Thoracic aorta (tissue), 2 donors: ENCODE measurements at places on chromosomes 6 and 20.
A peak's percentile ranks its signal among the peaks of the same experiment; 100 is the strongest.

DNA sequence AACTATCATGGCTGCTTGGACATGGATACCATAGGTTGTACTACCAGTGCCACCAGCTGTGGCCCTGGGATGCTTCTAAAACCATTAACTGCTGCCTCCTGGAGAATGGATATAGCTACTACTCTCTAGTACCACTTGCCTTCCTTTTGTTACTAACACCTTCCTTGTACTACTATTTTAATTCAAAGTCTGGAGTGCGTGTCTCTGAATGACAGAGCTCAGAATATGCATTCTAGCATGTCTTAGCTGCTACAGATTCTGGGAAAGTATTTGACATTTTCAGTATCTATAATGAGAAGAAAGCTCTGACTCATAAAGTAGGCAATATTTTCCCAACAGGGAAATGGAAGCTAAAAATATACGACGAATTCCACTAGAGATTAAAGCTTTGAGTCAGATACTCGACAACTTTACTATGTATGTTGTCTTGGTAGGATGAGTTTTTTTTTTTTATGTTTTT is 112.3 kb downstream of the PFDN4 start:
- no peak for DNase-seq

GRCh38 chr6:3402310-3403237 is 54.3 kb downstream of the SLC22A23 start:
- no peak for DNase-seq

GRCh38 chr6:9848094-9848493 is 566.8 kb downstream of the TFAP2A start:
- no peak for DNase-seq

- no peak for DNase-seq
These were observed 322.5 kb downstream of the BMP2 start for GRCh38 chr20:7090001-7090400.

DNA sequence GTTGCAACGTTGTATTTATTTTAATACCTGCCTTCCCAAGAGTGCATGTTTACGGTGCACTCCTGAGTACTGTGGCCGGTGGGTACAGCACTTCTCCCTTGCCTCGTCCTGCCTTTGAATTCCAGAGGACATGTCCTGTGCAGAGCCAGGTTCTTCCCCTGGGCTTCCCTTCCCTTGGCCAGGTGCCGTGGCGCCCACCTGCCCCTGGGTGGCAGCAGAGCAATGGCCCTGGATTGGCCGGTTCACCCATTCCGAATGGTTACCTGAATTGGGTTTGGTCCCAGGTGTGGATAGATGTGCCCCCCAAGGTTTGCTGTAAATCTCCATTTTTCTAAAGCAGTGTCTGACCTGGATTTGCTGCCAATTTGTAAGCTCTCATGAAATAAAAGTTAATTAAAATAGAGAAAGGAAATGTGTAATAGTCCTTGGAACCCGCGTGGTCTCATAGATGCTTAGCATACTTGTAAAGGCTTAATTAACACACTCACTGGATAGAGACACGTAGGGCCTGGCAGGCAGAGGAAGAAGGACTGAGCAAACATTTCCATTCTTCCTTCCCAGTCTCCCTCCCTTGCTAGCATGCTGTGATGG is 40.6 kb downstream of the DTD1 start:
- no peak for DNase-seq

DNA sequence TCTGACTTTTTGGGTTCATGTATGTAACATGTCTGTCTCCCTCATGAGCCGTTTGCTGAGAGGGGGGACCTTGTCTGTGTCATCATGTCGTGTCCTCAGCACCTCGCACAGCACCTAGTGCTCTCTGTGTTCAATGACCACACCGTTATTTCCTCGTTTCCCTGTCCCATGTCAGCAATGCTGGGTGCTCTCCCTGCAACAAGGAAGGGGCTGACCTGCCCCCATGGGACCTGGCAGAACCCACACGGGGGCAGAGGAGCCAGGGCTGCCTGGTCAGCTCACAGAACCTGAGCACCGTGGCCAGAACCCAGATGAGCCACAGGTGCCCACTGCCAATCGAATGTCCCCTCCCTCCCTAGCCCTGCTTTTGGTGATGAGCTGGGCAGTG is 7.3 kb downstream of the ADA start:
- no peak for DNase-seq

- DNase-seq = no peak
These were observed 27.3 kb downstream of the WRNIP1 start for GRCh38 chr6:2792330-2793110.

DNA sequence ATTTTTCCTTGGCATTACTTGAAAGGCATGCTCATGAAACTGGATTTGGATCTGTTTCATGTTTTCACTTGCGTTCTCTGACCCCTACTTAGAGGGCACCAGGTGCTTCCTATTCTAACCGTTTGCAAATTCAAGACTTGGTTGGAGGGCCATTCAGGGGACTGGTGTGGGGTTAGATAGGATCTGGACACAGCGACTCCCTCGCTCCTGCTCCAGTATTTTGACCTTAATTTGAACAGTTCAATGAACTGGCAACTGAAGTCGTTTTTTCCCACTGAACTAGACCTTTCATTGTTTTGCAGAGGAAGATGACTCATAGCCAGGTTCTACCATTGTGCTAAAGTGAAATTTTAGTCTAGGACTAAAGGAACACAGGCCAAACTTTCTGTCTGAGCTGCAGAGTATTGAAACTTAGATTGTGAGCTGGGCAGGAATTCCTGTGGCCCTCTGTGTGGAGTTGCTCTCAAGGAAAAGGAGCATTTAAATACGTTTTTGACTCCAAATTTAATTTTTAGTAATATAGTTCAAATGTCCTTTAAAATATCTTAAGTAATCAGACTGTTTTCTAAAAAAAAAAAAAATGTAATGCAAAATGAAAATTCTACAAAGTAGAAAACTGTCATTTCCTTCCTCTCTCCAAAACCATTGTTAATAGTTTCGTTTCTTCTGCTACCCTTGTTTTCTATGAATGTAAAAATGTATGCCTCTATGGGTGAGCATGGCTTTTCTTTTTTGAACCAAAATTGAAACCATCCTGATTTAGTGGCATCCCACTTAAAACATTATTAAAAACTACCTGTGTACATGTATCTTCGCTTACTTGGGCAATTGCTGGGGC is 64.8 kb downstream of the UTRN start:
- no peak for DNase-seq

DNA sequence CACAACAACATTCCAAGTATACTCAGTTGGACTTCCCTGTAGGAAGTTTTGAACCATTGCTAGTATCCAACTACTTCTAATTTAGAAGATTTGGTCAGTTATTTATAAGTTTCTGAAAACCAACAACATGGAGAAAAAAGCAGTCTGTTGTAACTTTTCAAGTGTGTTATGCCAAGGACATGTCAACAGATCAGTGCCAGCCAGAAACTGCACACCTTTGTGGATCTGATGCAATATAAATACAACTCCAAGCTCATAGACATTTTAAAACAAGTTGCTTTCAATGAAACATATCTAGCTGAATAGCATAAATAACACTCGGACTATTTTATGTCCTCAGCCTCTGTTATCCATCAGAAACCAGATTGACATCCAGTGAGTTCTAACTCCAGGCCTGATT is 58.3 kb upstream of the CARMIL1 start:
- DNase-seq = no peak

- DNase-seq = no peak
These were observed 21.3 kb upstream of the RREB1 start for GRCh38 chr6:7086488-7086887.

DNA sequence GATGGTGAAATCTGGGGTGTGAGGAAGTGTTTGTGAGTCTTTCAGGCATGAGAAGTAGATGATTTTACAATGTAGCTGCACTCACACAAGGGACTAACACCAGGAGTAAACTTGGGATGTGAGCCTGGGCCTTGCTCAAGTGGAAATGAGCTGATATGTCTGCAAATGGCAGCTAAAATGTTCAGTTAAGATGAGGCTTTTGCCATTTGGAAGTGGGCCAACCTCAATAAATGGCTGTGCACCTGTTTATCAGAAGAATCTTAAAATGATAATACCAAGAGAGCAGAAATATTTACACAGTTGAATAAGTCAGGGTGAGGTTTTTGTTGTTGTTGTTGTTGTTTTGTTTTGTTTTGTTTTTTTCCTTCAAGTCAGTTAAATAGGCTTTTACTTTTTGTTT is 25.7 kb upstream of the KLHL31 start:
- DNase-seq = no peak

- no peak for DNase-seq
These were observed 503.5 kb upstream of the CITED2 start for GRCh38 chr6:139877828-139878405.

DNA sequence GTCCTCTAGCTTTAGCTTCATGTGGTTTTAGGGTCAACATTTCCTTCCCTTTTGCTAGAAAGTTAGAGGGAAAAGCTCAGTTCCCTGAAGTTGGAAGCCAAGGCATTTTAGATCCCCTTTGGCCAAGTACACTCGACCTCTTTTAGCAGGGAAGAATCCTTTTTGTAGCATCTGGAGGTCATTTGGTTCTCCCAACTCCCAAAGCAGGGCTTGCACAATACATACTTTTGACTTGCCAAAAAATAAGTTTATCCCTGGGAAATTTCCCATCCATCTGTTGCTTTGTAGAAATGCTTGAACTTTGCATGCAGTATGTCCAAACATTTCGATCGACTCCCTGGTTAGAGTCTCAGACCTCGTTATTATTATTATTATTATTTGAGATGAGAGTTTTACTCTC is 4.6 kb upstream of the EDEM2 start:
- no peak for DNase-seq

DNA sequence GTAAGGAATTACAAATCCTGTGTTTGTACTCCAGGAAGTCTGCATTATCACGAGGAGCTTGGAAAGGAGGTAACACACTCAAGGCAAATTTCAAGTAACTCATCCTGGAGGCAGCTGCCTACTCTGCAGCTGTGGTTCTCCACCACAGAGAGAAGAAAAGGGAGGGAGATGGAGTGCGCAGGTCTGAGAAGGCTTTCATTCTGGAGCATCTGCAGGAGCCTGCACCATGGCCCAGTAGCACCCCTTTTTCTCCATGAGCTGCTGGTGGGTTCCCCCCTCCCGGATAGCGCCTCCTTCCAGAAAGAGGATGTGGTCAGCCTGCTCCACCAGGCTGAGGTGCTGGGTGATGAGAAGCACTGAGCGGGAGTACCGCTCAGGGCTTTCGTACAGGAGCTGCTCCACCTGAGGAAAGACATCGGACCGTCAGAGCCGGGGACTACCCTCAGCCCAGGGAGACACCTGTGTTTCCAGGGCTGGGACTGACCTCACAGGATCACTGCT is 1.6 kb upstream of the PSMB8 start:
- no peak for DNase-seq

DNA sequence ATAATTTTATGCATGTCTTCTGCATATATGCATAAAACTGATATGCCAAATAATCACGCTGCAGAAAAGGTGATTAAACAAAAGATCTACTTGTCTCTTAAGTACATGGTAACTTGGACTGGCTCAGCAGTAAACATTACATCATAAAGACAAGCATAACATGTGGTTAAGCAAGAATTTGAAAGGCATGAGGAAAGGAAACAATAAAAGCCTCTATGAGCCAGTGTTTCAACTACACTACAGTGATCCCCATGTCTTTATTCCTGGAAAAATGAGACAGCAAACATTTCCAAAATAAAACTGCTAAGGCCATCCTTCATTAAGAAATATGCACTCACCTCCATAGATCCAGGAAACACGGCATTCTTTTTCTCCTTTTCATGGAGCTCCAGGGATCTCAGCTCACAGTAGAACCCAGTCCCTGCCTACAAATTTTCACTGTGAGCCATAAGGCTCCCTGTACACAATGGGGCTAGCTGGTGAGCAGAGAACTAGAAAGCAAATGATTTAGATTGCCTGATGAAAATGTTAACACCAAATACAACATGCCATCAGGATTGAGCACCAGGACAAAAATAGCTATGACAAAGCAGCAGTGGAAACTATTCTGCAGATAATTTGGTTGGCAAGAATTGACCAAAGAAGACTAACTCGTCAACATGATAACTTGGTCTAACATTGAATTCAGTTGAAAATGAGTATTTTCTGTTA is 156.1 kb downstream of the COL21A1 start:
- no peak for DNase-seq

DNA sequence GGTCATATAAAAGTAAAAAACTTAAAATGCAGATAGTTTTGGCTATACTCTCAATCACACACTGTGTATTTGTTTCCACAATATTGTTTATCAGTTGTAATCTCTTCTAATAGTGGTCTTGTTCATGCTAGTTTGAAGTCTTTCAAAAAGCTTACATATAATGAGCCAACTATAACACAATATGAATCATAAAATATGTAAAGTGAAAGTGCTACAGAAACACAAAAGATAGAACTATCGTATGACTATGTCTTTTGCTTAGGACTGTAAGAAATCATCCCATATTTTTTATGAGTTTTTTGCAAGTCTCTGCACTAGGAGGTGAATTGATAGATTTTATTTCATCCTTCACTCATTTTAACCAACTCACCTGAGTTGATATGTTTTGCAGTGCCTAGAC is 136.0 kb downstream of the MMUT start:
- DNase-seq = no peak

DNA sequence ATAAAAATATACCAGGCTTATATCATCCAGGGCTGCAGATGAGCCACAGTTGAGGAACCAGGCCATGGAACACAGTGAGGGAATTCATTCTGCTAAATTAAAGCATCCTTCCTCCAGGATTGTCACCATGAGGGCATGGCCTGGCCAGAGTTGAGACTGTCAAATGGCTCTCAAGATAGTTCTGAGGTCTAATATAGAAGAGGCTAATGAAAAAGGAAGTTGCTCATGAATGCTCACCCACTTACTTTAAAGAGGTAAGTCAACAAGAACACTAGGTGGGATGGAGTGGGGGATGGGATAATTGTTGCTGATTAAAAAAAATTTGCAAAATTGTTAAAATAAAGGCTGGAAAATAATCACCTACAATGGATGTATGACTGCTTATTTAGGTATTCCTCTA is 72.0 kb upstream of the GCM1 start:
- no peak for DNase-seq

DNA sequence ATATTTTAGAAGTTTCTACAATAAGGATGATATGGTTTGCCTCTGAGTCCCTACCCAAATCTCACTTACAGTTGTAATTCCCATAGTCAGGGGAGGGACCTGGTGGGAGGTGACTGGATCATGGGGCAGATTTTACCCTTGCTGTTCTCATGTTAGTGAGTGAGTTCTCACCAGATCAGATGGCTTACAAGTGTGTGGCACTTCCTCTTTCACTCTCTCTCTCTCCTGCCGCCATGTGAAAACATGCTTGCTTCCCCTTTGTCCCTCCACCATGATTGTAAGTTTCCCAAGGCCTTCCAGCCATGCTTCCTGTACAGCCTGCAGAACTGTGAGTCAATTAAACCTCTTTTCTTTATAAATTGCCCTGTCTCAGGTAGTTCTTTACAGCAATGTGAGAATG is 527.5 kb upstream of the ID4 start:
- no peak for DNase-seq

GRCh38 chr6:52352239-52353018 is 9.5 kb upstream of the PAQR8 start:
- DNase-seq = peak; percentile 6

- DNase-seq = no peak
These were observed 1.4 kb upstream of the MAN1A1 start for GRCh38 chr6:119350952-119351372.

GRCh38 chr6:117906507-117906957 is 532 bp upstream of the SLC35F1 start:
- DNase-seq = no peak

GRCh38 chr20:19492687-19493336 is 265.2 kb upstream of the RIN2 start:
- DNase-seq = no peak
